ENCODE measurements at places on chromosomes 6 and 20. TPM values are rescaled to one million over a fixed set of nuclear protein-coding genes. Genes with fewer than 3 reads are reported as not detected.

The ZBP1 gene
- total RNA-seq: not detected

The PCK1 gene
- not detected for total RNA-seq

The CST5 gene
- total RNA-seq: not detected

The XRN2 gene
- 102 TPM for total RNA-seq

The LGSN gene
- not detected for total RNA-seq

The SLC35F1 gene
- 41.4 TPM for total RNA-seq

The CLPSL2 gene
- not detected for total RNA-seq

The ADTRP gene
- total RNA-seq: not detected

The MEP1A gene
- not detected for total RNA-seq

The EYA4 gene
- total RNA-seq: 0.86 TPM

The KCNK5 gene
- total RNA-seq: 32.7 TPM

Measured in neural crest cell (in vitro differentiated cells).